ENCODE measurements at places on chromosomes 3 and 15.
A peak's percentile ranks its signal among the peaks of the same experiment; 100 is the strongest.

GRCh38 chr3:37862219-37862902 is 681 bp downstream of the CTDSPL start:
- no peak for DNase-seq

- DNase-seq, result no peak
Measured at GRCh38 chr3:41424543-41425300, 225.4 kb downstream of the CTNNB1 start.

DNA sequence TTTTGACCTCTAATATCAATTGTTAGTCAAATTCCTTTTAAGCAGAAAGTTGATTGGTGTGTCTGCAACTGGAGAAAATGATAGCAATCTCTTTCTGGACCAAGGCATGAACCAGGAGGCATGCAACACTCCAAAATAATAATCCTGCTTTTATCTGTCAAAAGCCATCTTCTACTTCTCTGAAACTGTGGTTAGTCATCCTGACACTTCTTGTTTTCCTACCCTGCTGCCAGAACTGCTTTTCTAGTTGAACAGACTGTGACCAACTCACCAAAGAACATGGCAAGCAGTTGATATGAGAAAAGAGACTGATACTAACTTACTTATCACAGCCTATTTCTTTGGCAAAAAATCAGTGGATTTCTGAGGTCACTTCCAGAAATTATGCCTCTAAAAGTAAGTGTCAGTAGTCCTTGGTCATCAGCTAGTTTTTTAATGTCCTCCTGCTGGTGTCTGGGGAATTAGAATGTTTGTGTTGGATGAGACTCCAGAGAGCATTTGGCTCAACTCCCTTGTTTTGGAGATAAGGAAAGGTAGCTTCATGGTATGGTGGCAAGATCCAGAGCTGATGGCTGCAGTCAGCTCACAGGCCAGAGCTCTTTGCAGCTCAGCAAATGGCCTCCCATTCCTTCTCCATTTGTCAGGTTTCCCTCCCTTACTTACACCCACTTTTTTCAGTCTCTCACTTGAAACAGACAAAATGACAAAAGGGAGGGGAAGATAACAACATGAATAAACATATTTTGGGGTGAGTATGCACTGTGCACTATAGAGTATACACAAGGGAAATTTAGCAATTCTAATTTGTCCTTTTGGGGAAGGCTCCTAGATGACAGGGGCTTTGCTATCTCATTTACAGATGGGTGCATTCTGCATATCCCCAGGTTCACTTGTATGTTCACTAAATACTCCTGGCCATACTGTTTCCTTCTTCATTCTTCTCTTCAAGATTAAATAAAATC is 7.0 kb downstream of the CRYGS start:
- no peak for DNase-seq

DNA sequence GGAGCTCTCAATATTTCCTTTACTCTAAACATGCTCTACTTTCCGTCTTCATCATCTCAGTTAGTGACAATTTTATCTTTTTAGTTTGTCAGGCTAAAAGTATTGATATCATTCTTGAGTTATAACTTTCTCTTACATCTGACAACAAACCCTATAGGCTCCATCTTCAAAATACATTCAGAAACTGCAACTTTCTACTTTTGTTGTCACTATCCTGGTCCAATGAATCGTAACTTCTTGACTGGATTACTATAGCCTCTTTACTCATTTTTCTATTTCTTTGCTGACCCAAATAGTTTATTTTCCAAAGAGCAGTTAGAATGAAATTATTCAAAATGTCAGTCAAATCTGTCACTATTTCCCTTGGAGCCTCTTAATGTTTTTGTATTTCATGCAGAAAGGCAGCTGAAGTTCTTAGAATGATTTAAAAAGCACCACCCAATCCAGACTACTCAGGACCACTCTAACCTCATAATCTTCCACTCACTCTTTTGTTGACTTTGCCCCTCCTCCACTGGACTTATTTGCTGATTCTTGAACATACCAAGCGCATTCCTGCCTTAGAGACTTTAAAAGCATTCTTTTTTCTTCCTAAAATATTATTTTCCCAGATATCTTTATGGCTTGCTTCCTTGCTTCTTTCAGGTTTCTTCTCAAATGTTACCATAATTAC is 119.9 kb upstream of the CBLB start:
- no peak for DNase-seq

DNA sequence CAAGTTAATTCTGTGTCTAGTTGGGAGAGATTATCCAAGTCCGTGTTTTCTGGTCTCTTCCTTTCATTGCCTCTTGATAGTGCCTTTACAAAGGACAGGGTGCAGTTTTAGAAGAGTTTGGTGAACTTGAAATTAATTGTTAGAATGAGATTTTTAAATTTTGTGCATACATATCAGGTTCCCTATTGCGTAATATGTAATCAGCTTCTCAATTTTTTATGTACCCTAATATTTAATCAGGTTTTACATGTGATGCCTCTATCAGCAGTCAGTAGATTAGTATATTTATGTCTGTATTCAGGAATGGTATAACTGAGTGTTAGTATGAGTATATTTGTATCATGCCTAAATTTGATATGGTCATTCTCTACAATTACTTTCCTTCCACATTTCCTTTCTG is 4.9 kb downstream of the SEC62 start:
- no peak for DNase-seq

- no peak for DNase-seq
Measured at GRCh38 chr3:45332493-45332892, 55.9 kb upstream of the LARS2 start.

DNA sequence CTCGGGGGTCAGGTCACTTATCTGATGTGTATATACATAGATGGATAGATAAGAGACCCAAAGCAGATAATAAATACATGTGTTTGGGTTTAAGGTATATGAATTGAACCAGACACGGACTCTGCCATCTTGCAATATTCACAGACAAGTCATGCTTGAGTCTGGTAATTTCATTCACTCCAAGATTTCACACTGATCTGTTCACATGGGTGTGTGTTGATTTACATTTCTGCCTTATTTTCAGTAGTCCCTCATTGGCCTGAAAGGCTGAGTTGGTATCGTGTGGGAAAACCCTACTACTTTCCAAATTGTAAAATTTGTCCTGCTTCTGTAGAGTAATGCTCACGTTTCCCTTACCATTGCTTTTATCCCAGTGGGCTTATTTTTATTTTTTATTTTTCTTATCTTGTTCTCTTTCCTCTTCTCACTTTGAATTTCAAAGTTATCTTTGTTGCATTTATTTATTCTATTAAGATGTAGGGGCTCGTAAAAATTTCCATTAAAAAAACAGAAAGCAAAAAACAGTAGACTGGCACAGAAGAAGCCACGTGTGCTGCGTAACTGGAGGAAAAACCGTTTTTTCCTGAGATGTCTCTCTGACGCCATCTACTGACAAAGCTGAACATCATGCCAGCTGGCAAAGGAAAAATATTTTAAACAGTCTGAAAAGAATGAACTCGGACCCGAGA is 10.8 kb upstream of the MFSD1 start:
- DNase-seq, result peak; percentile 52

- no peak for DNase-seq
Measured at GRCh38 chr3:107913701-107914100, 177.1 kb downstream of the CD47 start.

Data from SJSA1 (cell line).